ENCODE measurements at places on chromosomes 6 and 20.

DNA sequence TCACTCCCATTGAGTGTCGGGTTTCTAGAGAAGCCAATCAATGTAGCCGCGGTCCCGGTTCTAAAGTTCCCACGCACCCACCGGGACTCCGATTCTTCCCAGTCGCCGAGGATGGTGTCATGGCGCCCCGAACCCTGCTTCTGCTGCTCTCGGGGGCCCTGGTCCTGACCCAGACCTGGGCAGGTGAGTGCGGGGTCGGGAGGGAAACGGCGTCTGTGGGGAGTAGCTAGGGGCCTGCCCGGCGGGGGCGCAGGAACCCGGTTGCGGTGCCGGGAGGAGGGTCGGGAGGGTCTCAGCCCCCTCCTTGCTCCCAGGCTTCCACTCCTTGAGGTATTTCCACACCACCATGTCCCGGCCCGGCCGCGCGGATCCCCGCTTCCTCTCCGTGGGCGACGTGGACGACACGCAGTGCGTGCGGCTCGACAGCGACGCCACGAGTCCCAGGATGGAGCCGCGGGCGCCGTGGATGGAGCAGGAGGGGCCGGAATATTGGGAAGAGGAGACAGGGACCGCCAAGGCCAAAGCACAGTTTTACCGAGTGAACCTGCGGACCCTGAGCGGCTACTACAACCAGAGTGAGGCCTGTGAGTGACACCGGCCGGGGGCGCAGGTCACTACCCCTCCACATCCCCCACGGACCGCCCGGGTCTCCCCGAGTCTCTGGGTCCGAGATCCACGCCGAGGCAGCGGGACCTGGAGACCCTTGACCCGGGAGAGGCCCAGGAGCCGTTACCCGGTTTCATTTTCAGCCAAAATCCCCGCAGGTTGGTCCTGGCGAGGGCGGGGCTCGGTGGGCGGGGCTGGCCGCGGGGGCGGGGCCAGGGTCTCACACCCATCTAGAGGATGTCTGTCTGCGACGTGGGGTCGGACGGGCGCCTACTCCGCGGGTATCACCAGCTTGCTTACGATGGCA, 35.2 kb upstream of the HLA-G start:
- peak; percentile 88 for DNase-seq

DNA sequence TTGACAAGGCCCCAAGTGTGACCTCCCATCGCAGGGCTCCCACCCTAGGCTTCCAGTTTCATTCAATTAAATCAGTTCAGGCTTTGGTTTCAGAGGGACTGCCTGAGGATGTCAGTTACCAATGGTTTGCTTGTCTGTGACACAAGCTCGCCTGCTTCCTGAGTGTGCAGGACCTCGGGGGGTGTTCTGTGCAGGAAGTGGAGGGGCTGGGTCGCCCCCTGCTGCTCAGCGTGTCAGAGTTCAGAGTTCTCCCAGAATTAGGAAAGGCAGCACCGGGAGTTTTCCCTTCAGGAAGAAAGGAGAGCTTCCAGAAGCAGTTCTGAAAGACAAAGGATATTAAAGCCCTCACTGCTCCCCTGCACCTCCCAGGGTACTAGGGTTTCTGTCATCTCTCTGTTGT, 50.8 kb upstream of the TGM3 start:
- no peak for DNase-seq

GRCh38 chr6:42313941-42314570, 96.4 kb upstream of the MRPS10 start:
- no peak for DNase-seq

DNA sequence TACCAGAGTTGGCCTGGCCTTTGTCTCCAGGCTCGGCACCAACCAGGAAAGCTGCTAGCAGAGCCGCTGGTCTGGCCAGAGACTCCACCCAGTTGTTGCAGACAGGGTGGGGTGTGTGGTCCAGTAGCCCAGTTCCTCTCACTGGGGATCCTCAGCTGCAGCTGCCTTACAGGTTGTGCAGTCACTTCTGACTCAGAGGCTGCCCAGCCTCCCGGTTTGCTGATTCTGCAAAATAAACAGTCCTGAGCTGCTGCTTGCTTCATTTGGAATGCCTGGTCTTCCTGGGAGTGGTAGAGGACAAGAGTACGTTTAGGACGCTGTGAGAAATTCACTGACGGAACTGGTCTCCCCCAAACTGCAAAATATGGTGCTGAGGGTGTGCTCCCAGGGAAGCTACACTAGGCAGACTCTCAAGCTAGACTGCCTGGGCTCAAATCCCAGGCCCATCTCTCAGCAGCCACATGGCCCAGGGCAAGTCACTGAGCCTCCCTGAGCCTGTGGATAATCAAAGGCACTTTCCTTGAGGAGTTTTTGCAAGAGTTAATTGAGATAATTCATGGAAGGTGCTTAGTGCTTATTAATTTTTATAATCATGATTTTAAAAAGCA, 246.1 kb downstream of the TFAP2C start:
- no peak for DNase-seq

DNA sequence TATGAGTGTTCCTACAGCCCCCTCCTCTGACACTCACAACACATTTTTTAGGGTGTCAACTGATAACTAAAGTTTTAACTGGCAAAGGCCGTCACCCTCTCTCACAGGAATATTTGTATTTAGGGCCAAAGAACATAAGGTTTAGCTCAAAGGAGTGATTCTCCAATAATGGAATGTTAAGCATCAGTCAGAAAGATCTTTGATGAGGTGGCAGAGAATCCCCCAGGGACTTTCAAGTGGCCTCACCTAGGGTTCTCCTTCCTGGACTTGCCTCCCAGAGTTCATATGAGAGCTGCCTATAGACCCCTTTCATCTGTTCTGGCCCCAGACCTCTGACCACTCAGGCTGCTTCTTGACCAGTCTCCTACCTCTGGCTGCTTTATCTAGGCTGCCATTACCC, 7.4 kb upstream of the SCUBE3 start:
- no peak for DNase-seq
